Left renal pelvis (tissue), 4 donors: ENCODE measurements at places on chromosomes 12 and 14.

DNA sequence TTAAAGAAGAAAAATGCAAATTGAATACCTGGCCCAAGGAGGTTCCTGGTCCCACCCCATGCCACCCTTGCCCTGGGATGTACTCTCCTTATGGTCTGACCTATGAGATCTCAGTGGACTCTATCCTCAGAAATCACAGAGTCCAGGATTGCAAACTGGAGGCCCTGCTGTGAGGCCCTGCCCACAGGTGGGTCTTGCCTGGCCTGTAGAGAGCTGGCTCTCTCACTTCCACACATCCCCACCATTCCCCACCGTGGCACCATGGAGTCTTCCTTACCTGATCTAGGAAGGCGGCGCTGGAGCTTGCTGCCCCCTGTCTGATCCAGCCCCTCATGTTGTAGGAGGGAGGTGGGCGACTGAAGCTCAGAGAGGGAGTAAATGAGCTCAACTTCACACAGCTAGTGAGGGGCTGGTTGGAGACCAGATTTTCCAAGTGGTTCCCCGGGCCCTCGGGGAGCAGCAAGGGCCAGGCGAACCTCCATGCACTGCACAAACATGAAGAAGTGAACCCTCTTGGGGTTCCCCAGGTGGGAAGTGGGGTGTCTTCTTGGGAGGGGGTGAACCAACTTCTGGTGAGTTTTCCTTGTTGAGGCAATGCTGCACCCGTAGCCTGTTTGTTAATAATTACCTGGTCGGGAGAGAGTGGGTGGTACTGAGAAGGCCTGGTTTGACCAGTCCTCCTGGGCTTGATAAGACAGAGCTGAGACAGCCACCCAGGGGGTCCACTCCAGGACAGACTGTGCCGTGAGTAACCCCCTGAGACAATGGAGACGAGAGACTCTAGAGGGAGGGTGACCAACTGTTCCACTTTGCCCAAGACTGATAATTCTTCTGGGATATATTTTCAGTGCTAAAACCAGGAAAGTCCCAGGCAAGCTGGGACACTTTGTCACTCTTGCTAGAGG is at the start of gene SERPINA4:
SERPINA4 (plus strand) TSS at position 692 of the 905 bp plus-strand sequence. CDS start 2,041 bp downstream, outside the sequence.
- DNase-seq, result no peak

DNA sequence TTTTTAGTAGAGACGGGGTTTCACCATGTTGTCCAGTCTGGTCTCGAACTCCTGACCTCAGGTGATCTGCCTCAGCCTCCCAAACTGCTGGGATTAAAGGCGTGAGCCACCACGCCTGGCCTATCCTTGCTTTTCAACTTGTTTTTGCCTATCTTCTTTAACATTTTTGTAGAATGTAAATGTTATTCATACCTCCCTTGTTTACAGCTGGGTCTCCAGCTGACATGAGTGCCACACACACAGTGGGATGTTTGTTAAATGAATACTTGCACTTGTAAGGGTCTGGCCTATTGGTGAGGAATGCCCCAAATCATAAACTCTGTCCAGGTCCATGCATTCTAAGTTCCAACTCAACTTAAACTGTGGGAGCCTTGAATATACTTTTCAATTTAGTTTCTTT is 176.3 kb downstream of the ANO4 start:
- DNase-seq, result no peak

DNA sequence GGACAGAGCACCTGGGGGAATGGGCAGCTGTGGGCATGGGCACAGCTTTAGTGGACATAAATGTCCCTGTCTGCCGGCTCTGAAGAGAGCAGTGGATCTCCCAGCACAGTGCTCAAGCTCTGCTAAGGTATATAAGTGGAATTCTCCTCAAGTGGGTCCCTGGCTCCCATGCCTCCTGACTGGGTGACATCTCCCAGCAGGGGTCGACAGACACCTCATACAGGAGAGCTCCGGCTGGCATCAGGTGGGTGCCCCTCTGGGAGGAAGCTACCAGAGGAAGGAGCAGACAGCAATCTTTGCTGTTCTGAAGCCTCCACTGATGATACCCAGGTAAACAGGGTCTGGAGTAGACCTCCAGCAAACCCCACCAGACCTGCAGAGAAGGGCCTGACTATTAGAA is 25.0 kb upstream of the NUAK1 start:
- no peak for DNase-seq

GRCh38 chr14:92706386-92706785 is 42.0 kb downstream of the LGMN start:
- DNase-seq, result no peak

- peak; percentile 66 for DNase-seq
These were observed 43.5 kb downstream of the TMX1 start for GRCh38 chr14:51283402-51284085.

DNA sequence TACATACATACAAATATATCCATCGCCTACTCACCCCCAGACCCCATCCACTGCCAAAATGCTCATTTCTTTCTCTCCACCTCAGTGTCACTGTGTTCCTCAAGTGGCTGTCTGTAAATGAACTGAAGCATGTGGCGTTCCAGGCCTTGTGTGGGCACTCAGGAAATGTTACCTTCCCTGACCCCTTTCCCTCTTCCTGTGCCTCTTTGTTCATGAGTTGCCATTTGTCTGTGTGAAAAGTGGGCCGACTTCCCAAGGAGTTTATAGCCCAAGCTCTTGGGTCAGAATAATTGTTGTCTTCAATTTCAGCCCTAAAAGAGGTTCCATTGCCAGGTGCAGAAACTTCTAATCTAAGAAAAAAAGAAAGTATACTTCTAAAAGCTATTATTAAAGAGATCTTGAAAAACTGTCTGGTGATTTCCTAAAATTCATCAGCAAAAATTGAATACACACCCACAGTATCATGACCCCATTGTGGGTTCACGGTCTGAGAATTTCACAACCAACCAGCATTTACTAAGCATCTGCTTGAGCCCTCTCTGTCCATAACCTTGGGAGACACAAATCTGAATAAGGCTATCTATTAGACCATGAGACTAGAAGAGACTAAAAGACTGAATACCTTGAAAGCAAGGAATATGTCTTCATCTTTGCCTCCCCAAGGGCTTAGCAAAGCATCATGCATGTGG is 201.4 kb upstream of the EEA1 start:
- DNase-seq, result no peak

GRCh38 chr12:109764123-109764522 is 50.5 kb downstream of the FAM222A start:
- DNase-seq, result no peak

DNA sequence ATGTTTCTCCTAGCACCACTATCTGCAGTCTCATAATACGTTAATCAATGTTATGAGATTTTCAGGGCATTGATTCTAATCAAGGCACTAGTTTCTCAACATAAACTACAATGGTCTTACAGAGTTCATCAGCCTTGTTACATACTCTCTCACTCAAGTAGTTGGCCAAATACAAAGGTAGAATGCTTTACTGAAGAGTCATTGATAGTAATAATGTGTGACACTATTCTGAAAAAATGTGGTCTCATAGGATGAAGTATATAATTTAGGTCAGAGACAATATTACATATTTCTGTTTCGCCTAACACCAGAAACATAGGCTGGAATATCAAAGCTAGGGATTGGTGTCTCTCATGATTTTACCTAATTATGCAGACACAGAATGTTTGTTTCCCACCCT is 35.2 kb upstream of the MDGA2 start:
- no peak for DNase-seq

DNA sequence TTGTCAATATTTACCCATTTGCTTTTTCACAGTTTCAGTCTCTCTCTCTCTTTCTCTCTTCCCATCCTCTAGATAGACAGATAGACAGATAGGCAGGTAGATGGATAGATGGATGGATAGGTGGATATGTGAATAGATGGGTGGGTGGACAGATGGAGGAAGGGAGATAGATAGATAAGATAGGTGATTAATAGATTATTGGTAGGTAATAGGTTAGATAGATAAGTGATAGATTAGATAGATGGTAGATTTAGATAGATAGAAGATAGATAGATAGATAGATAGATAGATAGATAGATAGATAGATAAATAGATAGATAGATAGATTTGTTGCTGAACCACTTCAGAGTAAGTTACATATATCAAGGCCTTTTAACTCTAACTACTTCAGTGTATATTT is 148.2 kb downstream of the SLC15A4 start:
- no peak for DNase-seq

DNA sequence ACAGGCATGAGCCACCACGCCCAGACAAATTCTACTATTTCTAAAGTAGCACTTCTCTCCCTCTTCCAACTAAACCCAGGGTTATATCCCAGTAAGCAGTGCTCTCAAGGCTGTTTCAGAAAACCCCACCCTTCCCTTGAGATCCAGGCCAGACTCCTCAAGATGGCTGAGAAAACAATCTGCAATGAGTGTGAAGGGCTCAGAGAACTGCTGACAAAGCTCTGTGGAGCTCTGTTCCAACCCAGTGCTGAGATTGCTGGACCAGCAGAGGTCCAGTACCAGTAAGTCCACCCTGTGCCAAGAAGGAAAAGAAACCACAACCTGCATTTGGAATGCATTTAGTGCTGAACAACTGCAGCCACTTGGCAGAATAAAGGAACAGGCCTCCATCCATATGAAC is 3.7 kb upstream of the IFFO1 start:
- no peak for DNase-seq

- no peak for DNase-seq
These were observed 5.9 kb downstream of the RIN3 start for GRCh38 chr14:92519246-92520101.

DNA sequence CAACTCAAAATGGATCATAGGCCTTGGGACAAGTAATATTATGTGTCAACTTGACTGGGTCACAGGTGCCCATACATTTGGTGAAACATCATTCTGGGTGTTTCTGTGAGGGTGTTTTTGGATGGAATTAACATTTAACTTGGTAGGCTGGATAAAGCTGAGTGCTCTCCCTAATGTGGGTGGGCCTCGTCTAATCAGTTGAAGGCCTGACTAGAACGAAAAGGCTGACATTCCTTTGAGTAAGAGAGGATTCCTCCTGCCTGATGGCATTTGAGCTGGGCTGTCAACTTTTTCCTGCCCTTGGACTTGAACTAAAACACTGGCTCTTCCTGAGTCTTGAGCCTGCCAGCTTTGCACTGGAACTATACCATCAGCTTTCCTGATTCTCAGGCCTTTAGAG is 93.4 kb upstream of the ESRRB start:
- no peak for DNase-seq

DNA sequence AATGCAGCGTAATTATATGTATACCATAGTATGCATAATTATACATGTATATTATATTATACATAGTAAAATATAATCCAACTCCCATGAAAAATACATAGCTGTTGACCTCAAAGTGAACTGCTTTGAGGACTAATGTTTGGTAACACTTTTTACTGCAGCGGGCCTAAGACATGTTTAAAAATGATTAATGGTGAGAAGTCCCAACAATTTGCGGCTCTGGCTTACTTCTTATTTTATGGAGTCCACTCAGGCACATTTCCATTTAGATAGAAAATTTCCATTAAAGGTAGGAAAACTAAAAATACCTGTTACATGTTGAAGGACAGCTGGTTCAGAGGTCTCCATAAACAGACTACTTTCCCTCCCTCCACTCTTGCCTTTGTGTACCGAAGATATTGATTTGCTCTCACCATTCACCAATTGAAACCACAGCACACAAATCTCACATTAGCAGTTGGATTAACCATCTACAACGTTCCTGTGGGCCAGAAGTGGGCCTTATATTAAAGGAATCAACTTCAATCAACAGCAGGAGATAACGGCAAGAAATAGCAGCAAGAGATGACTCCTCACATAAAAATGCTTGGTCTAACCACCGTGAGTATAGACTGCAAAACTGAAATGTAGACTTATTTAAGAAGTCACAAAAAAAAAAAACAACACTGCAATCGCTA is 14.1 kb upstream of the NT5DC3 start:
- no peak for DNase-seq

DNA sequence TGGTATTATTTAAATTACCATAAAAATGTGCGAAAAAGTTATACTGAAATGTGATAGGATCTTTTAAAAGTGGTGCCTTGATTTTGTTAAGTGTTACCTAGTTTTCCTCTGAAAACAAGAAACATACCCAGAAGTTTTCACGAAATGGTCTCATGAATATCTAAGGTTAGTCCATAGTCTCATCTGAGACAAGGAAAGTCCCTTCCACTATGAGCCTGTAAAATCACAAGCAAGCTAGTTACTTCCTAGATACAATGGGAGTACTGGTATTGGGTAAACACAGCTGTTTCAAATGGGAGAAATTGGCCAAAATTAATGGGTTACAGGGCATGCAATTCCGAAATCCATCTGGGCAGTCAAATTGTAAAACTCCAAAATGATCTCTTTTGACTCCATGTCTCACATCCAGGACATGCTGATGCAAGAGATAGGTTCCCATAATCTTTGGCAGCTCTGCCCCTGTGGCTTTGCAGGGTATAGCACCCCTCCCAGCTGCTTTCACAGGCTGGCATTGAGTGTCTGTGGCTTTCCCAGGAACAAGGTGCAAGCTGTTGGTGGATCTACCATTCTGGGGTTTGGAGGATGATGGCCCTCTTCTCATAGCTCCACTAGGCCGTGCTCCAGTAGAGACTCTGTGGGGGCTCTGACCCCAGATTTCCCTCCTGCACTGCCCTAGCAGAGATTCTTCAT is 271.4 kb downstream of the NAV3 start:
- no peak for DNase-seq

GRCh38 chr12:11674894-11675390 is 25.5 kb downstream of the ETV6 start:
- DNase-seq, result no peak

DNA sequence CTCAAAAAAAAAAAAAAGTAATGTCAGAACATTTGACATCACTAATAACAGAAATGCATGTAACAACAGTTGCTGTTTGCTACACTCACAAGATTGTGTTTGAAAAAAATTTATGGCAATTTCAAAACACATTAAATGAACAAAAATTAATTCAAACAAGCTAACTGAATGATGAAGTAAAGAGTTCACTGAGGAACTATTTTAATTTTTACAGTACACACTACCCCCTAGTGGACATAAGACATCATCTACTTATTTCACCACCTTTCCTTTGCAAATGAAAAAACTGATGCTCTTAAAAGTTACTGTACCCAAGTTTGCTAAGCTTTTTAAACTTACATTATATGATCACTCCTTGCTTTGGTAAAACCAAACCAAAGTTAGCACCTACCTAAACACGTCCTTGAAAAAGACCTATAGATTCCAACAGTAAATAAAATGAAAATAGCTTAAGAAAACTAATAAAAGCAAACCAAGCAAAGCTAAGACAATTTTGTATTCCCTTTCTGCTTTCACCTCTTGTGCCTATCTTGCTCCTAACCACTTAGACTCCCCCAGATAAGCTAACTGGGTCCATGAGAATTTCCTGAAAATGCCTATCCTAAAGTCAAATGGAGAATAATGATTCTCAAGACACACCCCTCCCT is 22.2 kb downstream of the UBE2N start:
- DNase-seq, result no peak

GRCh38 chr12:115035535-115036107 is 351.6 kb upstream of the TBX3 start:
- no peak for DNase-seq

- DNase-seq, result no peak
These were observed 66.3 kb downstream of the VRK1 start for GRCh38 chr14:96863327-96863985.

GRCh38 chr14:105499256-105500035 is 8.4 kb downstream of the TEDC1 start:
- no peak for DNase-seq
